ENCODE measurements at places on chromosomes 13 and 19.
A peak's percentile ranks its signal among the peaks of the same experiment; 100 is the strongest.

GRCh38 chr13:95568131-95568530 is 15.6 kb downstream of the CLDN10 start:
- no peak for DNase-seq

DNA sequence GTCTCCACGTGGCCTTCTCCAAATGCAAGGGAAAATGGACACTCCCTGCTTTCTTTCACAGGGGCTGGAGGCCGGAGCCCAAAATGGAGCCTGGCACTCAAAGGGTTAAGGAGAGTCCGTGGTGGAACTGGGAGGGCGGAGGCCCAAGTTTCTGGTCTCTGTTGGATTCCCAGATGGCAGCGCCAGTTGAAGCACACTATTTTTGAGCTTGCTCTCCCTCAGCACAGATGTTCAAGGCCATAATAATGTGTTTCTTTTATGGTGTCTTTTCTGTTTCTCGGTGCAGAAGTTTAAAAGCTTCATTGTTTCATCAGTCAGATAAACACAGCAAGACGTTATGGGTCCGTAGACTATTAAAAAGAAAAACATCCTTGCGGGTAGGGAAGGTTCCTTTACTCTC is 67.6 kb downstream of the TNFRSF19 start:
- no peak for DNase-seq

GRCh38 chr13:81442904-81443303 is 1102.0 kb upstream of the SPRY2 start:
- no peak for DNase-seq

DNA sequence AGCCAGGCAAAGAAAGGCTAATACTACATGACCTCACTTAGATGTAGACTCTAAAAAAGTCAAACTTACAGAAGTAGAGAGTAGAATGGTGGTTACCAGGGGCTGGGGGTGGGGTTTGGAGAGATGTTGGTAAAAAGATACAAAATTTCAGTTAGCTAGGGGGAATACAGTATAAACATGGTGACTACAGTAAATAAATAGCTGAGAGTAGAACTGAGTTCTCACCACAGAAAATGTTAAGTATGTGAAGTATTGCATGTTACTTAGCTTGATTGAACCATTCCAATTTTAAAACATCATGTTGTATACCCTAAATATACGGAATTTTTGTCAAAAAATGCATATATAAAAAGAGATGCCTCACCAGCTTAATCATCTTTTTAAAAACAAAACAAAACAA is 67.5 kb upstream of the DOCK9 start:
- no peak for DNase-seq

DNA sequence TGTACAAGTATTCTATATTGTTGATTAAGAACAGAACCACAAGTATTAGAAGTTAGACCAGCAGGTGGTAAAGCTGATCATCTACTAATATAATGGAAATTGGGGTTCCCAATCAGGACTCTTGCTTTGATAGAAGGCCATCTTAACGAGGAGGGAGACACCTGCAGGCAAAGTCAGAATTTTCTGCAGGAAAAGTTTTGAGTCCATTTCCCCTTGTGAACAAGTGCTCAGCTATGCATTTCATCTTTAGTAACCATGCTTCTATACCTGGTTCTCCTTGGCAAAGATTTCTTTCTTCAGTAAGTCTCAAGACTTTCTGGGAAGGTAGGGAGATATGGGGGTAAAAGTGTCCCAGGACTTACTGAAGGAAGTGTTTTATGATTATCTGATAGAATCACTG is 36.1 kb upstream of the USPL1 start:
- no peak for DNase-seq

- no peak for DNase-seq
Observed at GRCh38 chr13:54706336-54706735, 1677.7 kb downstream of the OLFM4 start.

GRCh38 chr13:104980586-104980985 is 1554.9 kb downstream of the EFNB2 start:
- no peak for DNase-seq

GRCh38 chr13:24922745-24923591 is 159.0 kb downstream of the RNF17 start:
- DNase-seq = peak; percentile 88

GRCh38 chr13:40517486-40518480 is 148.7 kb downstream of the FOXO1 start:
- DNase-seq = peak; percentile 25

- DNase-seq = no peak
Observed at GRCh38 chr19:13163609-13164342, 13.6 kb downstream of the IER2 start.

DNA sequence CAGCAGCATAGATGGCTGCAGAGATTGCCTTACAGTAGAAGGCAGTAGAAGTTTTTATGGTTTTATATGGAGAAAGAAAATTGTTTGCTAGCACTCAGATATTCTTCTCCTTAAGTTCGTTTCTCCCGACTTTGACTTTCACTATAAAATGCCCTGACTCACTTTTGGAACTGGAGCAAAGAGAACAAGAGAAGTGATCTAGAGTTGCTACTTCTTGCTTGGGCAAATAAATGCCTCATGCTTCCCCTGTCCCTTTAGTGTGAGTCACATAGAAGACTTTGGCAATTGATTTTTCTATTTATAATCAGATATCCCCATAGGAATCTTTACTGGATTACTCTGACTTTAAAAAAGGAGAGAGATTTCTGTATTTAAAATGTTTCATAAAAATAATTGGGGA is 46.9 kb downstream of the ITGBL1 start:
- no peak for DNase-seq

DNA sequence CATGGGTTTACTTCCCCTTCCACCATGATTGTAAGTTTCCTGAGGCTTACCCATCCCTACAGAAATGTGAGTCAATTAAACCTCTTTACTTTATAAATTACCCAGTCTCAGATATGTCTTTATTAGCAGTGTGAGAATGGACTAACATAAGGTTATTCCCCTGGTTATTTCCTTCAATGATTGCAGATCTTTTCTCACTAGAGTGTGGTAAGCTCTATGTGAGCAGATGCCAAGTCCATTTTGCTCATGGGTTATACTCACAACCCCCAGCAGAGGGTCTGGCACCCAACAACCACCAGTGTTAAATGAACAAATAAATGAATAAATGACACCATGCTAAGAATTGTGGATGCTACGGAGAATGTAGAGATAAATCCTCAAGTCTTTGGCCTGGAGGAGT is 472.8 kb downstream of the LIG4 start:
- DNase-seq = no peak

DNA sequence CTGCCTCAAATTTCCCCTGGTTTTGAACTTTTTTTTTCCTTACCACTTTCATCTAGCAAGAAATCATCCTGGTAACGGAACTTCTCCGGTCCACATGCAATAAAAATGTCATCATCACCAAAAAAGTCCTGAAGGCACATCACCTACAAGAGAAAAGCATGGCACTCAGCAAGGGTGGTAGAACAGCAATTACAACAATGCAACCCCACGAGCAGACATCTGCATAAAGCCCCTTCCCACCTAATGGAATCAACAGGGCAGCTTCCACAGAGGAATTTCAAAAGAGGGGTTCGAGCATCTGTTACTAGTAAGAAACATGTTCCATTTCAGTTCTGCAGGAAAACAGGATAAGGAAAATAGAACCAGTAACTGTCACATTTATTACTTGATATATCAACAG is 183.9 kb downstream of the DCLK1 start:
- DNase-seq = no peak

- no peak for DNase-seq
Observed at GRCh38 chr19:6677883-6678689, 8.1 kb upstream of the TNFSF14 start.

DNA sequence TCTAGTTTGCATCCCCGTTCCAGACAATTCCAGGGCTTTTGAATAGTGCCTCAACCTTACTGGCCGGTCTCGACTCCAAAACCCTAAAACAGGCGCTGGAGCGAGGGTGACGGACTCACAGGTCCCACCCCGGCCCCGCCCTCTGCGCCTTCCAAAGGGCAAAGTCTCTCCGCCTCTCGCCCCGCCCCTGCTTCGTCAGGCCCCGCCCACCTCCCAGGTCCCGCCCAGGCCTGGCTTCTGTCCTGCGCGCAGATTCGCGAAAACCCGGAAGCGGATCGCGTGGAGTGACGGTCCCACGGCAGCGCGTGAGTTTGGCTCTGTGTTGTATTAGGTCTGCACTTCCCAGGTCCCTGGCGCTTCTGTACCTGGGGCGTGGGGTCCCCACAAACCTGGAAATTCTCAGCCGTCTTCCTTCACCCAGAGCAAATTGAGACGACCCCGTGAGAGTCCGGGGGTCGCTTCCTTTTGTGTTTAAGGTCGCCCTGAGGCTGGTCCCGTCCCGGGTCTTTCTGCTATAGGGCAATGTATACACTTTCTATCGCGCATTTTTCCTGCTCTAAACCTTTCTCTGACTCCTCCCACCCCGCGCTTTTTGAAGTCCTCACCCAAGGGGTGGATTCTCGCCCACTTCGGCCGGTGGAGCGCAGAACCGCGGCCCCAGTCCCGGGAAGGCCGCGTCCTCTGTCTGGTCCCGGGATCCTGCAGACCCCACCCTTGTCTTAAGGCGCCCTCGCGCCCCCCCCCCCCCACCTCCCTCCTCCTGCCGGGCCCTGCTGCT is at the start of gene ZNF813:
Gene ZNF813 (plus strand): TSS at position 249 of the 778 bp plus-strand sequence. CDS start 16,090 bp downstream, outside the sequence.
- DNase-seq = peak; percentile 94

DNA sequence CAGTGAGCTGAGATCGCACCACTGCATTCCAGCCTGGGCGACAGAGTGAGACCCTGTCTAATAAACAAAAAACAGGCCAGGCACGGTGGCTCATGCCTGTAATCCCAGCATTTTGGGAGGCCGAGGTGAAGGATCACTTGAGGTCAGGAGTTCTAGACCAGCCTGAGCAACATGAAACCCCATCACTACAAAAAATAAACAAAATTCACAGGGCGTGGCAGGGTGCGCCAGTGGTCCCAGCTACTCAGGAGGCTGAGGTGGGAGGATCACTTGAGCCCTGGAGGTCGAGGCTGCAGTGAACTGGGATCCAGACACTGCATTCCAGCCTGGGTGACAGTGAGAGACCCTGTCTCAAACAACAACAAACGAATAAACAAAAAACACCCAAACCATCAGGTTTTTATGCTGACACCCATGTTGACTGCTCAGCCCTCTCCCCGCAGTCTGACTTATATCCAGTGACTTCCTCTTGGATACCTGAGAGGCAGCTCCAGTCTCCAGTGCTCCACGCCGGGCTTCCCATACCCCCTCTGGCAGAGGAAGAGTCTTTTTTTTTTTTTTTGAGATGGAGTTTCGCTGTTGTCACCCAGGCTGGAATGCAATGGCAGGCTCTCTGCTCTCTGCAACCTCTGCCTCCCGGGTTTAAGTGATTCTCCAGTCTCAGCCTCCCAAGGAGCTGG is 17.7 kb downstream of the WTIP start:
- no peak for DNase-seq

GRCh38 chr13:111241006-111241755 is 79.3 kb upstream of the TEX29 start:
- DNase-seq = no peak

- peak; percentile 91 for DNase-seq
Observed at GRCh38 chr19:41439441-41440222, at the start of gene DMAC2. Gene DMAC2 (minus strand): TSS chr19:41439912. CDS start chr19:41439899, 13 bp downstream.
